ENCODE measurements at places on chromosomes 1 and 21.
A peak's percentile ranks its signal among the peaks of the same experiment; 100 is the strongest.

DNA sequence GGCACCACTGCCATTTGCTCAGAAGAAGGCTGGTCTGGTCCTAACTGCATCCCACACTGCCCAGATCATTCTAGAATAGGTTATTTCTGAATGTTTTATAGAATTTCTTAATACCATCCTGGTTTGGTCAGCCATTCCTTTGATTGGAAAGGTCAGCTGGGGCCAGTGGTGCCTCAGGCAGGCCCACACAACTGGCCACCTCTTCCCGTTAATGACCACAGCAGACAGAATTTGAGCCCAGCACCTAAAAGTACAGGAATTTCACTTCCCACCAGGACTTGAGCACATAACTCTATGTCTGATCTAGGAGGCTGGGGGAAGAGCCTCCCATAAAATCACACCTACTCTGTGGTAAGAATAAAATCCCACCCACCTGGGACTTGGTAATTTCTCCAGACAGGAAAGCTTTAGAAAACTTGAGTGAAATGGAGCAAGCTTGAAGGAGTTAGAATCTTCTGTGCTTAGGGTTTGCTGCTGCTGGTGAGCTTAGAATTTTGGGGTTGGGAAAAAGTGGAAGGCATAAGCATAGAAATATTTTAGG, 6.6 kb upstream of the PLA2G2C start:
- DNase-seq, result no peak

GRCh38 chr1:185159966-185160365, 3.0 kb downstream of the SWT1 start:
- no peak for DNase-seq

DNA sequence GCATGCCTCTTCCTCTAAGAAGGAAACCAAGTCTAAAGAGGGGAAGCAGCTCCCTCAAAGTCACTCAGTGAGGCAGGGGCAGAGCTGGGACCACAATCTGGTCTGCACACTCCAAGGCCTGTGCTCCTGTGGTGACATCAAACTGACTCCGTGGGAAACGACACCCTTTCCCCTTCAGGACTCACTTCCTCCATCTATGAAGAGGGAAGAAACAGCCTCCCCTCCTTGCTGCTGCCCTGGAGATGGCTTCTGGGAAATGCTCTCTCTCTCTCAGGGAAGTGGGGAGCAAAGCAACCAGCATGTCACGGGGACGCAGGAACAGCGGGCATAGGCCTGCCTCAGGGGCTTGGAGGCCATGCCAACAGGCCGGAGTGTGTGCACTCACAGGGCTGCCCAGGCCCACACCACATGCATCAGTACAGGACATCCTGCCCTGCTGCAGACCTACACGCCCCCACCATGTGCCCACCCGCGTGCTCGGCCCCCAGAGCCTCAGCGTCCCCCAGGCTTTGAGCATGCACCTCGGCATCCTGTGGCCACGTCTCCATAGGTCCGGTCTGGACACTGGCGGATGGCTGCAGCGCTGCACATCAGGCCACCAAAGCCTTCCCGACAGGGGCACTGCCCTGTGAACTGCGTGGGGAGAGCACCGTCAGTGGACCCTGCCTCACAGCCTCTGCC, 25.7 kb downstream of the LAMB3 start:
- DNase-seq, result no peak

DNA sequence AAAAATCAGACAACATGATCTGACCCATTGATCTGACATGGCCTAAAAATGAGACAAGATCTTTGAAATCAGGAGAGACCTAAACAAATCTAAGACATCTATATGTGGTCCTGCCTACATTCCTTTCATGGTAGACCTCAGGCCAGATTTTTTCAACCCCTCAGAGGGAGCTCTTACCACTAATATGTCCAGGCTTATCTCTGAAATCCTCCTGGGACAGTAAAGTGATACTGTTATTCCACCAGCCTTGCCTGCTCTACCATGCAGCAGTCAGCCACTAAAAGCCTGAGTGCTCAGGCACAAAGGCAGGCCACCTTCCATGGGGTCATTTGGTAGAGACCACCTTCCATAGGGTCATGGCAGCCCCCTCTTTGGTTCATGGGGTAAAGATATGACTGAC, 126.9 kb downstream of the TBX15 start:
- no peak for DNase-seq

DNA sequence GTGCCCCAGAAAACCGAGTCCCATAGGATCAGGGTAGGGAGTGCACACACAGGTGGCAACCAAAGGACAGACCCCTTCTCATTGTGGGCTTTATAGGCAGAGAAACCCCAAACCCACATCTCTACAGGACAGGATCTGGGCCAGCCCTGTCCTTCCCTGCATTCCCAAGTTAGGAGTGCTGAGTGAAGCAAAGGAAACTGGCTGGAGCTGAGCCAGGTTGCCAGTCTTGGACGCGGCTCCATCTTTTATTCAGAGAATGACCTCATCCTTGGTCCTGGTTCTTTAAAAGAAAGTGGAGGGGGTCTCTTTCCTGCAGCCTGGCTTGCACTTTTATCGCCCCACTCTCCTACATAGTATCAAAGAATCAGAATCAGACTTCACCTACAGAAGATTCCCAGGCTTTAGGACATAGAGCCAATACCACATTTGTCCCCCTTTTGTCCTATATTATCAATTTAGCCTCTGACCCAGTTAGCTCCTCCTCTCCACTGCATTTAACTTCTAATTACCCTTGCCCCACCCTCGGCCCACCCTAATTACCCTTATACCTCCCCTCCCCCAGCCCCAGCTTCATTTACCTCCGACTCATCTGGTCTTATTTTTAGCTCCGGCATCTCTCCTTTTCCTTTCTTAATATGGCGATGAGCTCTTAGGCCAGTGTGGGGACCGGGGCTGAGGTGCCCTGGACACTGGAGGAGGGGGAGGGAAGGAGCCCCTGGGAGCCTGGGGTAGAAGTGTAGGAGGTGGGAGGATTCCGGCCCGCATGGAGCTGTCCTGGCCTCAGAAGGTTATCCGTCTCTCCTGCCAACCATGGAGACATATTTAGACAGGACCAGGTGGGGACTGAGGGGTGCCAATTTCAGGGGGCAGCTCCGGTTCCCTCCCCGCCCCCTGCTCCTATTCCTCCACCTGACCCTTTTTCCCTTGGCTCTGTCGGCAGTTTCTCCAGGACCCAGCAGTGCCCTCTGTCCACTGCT, at the start of gene CASQ1:
Gene CASQ1 (plus strand): TSS at position 927 of the 977 bp plus-strand sequence. CDS start 177 bp downstream, outside the sequence.
- DNase-seq, result no peak

GRCh38 chr1:90561103-90561783, 155.9 kb downstream of the BARHL2 start:
- DNase-seq, result peak; percentile 10

- DNase-seq, result no peak
Measured at GRCh38 chr1:83499998-83500397, 498.9 kb downstream of the TTLL7 start.

DNA sequence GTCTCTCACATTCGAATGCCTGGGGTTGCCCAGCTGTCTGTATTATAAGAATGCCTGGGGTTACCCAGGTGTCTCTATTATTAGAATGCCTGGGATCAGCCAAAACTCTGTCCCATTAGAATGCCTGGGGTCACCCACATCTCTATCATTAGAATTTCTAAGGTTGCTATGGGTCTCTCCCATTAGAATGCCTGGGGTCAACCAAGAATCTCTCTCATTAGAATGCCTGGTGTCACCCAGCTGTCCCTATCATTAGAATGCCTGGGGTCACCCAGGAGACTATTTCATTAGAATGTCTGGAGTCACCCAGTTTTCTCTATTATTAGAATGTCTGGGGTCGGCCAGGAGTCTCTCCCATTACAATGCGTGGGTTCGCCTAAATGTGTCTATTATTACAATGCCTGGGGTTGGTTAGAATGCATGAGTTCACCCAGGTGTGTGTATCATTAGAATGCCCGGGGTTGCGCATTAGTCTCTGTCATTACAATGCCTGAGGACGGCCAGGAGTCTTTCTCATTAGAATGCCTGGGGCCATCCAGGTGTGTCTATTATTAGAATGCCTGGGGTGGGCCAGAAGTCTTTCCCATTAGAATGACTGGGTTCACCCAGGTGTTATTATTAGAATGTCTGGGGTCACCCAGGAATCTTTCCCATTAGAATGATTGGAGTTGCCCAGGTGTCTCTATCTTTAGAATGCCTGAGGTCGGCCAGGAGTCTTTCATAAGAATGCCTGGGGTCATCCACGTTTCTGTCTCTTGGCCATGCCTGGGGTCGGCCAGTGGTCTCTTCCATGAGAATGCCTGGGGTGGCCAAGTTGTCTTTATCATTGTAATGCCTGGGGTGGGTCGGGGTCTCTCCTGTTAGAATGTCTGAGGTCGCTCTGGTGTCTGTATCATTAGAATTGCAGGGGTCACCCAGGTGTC, 59.6 kb downstream of the RNF187 start:
- no peak for DNase-seq
